ENCODE measurements at places on chromosomes 3 and 15.

DNA sequence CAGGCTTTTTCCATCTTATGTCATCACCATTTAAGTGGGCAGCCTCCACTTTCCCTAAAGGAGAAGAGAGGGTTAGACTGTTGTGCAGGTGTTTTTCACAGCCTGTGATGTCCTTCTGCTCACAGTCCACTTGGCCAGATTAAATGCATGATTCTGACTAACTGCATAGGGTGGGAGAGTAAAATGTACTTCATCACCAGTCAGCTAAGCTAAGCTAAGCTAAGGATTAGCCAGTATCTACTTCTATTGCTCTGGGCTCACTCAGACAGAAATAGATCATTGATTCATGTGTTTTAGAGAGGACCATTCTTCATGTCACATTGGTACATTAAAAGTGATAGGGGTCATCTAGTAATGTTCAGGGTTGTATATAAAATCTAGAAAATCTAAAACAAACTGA lies 1013.1 kb downstream of the NTRK3 start:
- DNase-seq: no peak
- no peaks in the 10 kb centered on the region for H3K27me3 ChIP-seq
- H3K4me3 ChIP-seq: no peak overlapping the region

DNA sequence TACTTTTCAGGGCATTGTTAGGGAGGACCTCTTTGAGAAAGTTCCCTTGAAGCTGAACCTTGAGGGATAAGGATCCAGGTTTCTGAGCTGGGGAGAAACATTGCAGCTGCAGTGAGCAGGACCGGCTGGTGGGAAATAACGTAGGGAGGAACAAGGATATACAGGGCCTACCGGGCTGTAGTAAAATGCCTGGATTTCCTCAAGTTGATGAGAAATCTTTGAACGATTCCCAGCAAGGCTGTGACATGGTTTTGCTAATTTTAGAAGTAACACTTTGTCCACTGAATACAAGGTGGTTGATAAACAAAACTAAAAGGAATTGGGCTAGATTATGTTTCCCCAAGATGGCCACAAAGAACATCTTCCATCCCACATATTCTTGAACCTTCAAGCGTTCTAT lies 137.0 kb upstream of the AGBL1 start:
- no peak for DNase-seq
- H3K4me1 ChIP-seq: no peaks in the 10 kb centered on the region
- H3K36me3 ChIP-seq: no peaks in the 10 kb centered on the region
- H3K4me3 ChIP-seq: no peak overlapping the region
- H3K27me3 ChIP-seq: peaks cover 7% of the 10 kb centered on the region

DNA sequence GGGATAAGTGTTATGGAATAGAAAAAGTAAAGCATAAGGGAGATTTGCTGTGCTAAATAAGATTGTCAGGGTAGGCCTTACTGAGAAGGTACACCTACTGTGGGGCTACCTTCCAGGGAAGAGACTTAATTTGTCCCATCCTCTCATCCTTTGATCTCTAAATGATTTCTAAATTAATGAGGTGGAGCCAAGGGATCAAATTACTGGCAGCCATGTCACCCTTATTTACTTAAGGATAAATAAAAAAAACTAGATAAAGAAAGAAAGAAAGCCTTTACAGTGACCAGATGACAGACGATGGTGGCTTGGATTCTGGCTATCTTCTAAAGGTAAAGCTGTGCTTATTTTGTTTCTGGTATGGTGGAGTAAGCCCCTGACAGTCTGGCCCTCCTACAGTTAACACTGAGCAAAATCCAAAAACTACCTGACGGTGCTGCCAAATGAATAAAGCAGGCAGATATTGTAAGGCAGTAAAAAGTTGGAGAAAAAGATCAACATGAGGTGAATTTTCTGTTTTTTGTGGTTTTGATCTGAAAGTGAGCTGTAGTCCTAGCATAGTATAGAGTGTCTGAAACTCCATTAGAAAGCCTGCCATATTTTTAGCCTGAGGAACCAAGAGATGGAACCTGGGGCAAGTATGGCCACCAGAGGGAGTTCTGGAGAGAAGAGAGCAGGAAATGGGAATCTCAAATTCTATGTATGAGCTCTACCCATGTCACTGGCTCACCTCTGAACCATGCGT lies 285.1 kb upstream of the MANF start:
- H3K4me3 ChIP-seq: no peak overlapping the region
- H3K4me1 ChIP-seq: no peaks in the 10 kb centered on the region
- no peak for DNase-seq
- H3K27me3 ChIP-seq: no peaks in the 10 kb centered on the region
- no peak overlapping the region for H3K27ac ChIP-seq

DNA sequence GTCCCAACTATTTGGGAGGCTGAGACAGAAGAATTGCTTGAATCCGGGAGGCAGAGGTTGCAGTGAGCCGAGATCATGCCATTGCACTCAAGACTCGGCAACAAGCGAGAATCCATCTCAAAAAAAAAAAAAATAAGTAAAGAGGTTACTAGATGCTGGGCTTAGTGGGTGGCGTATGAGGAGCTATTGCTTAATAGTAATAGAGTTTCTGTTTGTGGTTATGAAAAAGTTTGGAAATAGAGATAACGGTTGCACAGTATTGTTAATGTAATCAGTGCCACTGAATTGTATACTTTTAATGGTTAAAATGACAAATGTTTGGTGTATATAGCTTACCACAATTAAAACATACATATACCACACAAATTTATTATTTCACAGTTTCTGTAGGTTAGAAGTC lies 14.7 kb upstream of the HHATL start:
- no peaks in the 10 kb centered on the region for H3K36me3 ChIP-seq
- no peaks in the 10 kb centered on the region for H3K4me1 ChIP-seq
- H3K4me3 ChIP-seq: no peak overlapping the region
- no peak overlapping the region for H3K27ac ChIP-seq
- H3K27me3 ChIP-seq: peaks cover 14% of the 10 kb centered on the region

GRCh38 chr3:21942328-21942727 lies 191.3 kb upstream of the ZNF385D start:
- H3K36me3 ChIP-seq: no peaks in the 10 kb centered on the region
- H3K4me3 ChIP-seq: no peak overlapping the region
- H3K4me1 ChIP-seq: no peaks in the 10 kb centered on the region
- DNase-seq: no peak
- H3K27me3 ChIP-seq: no peaks in the 10 kb centered on the region

- no peak overlapping the region for H3K4me3 ChIP-seq
- no peaks in the 10 kb centered on the region for H3K4me1 ChIP-seq
- no peak for DNase-seq
- no peaks in the 10 kb centered on the region for H3K36me3 ChIP-seq
- no peak overlapping the region for H3K27ac ChIP-seq
Measured at GRCh38 chr15:76529911-76530310, 193.3 kb downstream of the ISL2 start.

Data from T-cell (primary cell).